Posterior cingulate gyrus (tissue), 11 donors: ENCODE measurements at places on chromosomes 11 and 22.

GRCh38 chr22:43506487-43506886 lies 94.7 kb downstream of the MPPED1 start:
- DNase-seq = peak; percentile 71

- no peak for DNase-seq
Measured at GRCh38 chr11:110317516-110317932, 21.1 kb upstream of the RDX start.

DNA sequence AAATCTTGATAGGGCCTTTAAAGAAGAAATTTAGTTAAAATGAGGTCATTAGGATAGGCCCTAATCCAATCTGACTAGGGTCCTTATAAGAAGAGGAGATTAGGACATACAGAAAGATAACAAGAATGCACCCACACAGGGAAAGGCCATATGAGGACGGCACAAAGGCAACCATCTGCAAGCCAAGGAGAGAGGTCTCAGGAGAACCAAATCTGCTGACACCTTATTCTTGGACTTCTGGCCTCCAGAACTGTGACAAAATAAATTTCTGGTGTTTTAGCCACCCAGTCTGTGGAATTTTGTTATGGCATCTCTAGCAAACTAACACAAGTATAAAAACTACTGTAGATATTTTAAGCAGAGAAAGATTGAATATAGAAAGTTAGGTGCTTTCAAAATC lies 28.6 kb downstream of the ADM start:
- DNase-seq = no peak

GRCh38 chr11:122337241-122337640 lies 221.2 kb upstream of the BLID start:
- no peak for DNase-seq

- DNase-seq = peak; percentile 80
Measured at GRCh38 chr11:64165842-64166635, at the start of gene MACROD1. MACROD1 (minus strand) TSS chr11:64166113; CDS start chr11:64165994, 119 bp downstream.

DNA sequence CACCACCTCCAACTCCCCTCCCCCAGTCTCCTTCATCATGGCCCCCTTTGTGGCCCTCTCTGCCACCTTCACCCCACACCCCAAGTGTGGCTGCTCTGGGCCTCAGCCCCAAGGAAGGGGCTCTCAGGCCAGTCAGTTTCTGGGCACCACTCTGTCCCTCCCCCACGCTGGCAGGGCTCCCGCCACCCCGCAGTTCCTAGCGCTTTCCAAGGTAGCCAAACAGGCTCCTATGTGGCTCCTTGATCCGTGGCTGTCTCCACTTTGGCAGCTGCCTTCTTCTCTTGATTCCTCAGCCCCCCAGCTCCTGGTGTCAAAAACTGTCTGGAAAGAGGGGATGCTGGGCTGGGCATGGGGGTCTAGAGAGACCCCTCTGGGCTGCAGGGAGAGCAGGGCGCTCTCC lies 10.4 kb upstream of the CACNA1I start:
- no peak for DNase-seq
